Islet precursor cell (in vitro differentiated cells): ENCODE measurements at places on chromosomes 3 and 15.

GRCh38 chr3:23202203-23202920 lies 765 bp upstream of the UBE2E2 start:
- peak; percentile 67 for DNase-seq

DNA sequence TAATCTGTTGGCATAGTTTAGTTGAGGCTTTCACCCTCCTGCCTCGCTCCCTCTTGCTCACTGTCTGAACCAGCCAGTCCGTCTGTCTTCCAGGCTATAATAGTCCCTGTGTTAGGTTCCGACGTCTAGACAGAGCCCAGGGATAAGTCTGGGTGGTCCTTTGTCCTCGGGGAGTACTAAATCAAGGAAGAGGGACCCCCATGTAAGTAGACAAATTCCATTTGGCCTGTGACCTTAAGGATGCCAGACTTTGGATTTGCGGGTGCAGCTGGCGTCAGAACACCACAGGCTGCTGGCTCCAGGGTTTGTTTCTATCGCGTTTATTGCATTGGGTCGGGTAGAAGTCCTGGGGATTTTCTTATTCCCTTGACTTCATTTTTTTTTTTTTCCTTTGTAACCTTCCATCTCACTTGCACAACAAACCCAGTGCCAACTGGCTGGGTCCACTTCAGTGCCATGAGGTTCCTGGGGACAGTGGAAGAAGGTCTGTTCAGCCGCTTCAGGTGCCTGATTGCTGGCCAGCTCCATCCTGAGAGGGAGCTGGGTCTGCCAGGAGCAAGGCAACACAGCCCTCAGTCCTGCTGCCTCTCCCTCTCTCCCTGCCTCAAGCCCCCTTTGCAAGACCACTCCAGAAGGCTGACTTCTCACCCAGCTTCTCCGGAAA lies 95.4 kb upstream of the KLHL25 start:
- DNase-seq: no peak

- DNase-seq: no peak
Observed at GRCh38 chr3:21752749-21753347, 1.8 kb upstream of the ZNF385D start.

DNA sequence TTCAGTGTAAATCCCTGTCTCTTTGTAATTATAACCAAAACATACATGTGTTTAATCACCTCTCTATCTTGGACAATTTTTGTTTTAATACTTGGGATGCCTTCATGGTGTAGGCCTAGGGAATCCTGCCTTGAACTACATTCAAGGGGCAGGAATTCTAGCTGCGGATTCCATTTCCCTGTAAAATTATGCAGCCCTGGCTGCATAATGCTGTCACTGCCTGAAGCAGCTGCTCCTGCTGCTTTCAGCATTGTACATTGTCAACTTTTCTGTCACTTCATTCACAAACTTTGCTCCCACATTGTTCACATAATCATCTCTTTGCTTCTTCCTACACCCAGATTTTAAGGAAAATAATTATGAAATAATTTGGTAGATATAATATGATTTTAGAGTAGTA lies 638.7 kb downstream of the RBMS3 start:
- no peak for DNase-seq

DNA sequence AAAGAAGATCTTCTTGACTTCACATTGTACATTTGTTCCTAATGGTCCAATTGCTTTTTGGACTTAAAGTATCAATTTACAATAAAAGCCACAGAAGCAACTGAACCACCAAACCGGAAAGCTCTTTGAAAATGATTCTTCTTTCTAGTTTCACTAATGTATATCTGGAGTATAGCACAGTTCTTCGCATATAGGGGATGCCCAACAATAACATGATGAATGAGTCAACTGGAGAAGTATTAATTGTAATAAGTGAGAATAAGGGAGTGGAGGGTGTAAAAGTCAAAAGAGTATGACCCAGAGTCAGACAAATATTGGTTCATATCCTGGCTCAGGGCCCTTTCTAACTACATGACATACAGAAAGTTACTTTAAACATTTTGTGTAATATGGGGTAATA lies 425.2 kb downstream of the ZBTB20 start:
- no peak for DNase-seq

GRCh38 chr15:41501931-41502794 lies 8.5 kb downstream of the ITPKA start:
- DNase-seq: no peak

DNA sequence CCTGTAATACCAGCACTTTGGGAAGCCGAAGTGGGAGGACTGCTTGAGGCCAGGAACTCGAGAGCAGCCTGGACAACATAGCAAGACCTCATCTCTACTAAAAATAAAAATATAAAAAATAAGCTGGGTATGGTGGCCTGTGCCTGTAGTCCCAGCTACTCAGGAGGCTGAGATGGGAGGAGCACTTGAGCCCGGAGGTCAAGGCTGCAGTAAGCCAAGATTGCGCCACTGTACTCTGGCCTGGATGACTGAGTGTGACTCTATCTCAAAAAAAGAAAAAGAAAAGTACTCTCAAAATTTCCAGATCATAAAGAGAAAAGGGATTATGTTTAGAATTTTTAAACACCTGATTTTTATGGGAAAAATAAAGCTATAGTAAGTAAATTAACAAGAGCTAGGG lies 24.1 kb downstream of the SLC51A start:
- DNase-seq: no peak
